ENCODE measurements at places on chromosomes 3 and 15. TPM values are rescaled to one million over a fixed set of nuclear protein-coding genes. Genes with fewer than 3 reads are reported as not detected.

Gene GOLGA8Q
- 2.4 TPM for polyA plus RNA-seq

Gene FAM81A
- polyA plus RNA-seq = 0.67 TPM

Gene PLA2G4E
- polyA plus RNA-seq = 2.3 TPM

- no peak for DNase-seq
Measured at GRCh38 chr3:196634829-196635228, 4.7 kb upstream of the NRROS start.

DNA sequence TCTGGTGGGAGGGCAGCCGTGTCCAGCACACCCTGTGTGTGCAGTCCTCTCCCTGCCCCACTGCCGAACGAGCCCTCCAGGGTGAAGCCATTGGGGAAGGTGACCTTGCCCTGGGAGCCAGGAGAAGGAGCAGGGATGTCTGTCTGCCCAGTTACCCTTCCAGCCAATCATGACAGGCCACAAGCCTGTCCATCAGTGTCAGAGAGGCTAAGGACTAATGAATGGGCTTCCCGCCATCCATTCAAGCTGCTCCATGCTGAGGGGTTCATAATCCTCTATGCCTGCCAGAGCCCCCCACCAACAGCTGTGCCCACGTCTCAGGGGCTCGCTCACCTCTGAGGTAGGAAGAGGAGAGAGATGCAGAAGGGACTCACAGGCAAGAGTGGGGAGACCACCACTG is 15.2 kb downstream of the ALS2CL start:
- DNase-seq = no peak

GRCh38 chr3:64011685-64012084 is 11.6 kb downstream of the PSMD6 start:
- no peak for DNase-seq

DNA sequence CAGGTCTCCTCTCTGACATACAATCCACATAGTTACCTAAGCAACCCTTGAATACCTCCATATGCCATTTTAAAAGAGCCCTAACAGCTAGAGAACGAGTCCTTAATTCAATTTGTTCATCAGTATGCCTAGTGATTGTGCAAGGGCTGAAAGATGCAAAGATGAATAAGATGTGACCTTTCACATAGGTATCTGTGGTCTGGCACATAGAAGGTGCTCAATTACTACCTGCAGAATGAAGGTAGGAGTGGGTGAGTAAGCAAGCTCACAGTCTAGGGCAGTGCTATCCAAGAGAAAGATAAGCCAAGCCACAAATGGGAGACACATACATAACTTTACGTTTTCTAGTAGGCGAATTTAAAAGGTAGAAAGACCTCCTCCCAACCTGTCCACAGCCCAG is 157.9 kb downstream of the OSBPL10 start:
- no peak for DNase-seq

DNA sequence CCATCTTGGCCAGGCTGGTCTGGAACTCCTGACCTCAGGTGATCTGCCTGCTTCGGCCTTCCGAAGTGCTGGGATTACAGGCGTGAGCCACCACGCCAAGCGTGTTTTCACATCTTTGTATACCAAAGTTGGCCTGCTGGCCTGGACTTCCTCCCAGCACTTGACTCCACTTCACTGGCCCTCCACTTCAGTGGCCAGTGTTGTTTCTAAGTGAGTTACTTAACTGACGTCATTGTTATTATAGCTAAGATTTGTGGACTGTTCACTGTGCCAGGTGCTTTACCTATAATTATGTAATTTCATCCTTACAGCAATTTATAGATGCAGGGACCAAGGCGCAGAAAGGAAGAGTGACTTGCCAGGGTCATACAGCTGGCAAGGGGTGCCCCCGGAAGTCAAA is 52.0 kb downstream of the HRH1 start:
- no peak for DNase-seq

- DNase-seq = no peak
Measured at GRCh38 chr3:180690061-180690460, 10.8 kb upstream of the CCDC39 start.

DNA sequence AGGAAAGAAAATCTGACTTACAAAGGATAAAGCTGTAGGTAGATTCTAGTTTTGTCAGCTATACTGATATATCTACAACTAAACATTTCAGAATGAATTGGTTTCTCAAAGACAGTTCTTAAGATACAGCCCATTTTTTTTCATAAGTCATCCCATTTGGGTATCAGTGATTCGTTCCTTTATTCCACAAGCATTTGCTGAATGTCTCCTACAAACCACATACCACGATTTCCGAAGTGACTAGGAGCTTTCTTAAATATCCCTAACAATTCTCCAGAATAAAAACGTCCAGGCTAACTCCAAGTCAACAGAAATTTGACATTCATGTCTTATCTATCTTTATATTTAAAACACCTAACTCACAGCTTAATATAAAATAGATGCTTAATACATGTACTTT is 59.8 kb downstream of the TP53BP1 start:
- DNase-seq = no peak

- no peak for DNase-seq
Measured at GRCh38 chr3:23199649-23200048, 3.5 kb upstream of the UBE2E2 start.

- DNase-seq = no peak
Measured at GRCh38 chr3:45112939-45113338, 33.2 kb downstream of the CDCP1 start.

- no peak for DNase-seq
Measured at GRCh38 chr3:8775181-8775580, 5.8 kb upstream of the OXTR start.

DNA sequence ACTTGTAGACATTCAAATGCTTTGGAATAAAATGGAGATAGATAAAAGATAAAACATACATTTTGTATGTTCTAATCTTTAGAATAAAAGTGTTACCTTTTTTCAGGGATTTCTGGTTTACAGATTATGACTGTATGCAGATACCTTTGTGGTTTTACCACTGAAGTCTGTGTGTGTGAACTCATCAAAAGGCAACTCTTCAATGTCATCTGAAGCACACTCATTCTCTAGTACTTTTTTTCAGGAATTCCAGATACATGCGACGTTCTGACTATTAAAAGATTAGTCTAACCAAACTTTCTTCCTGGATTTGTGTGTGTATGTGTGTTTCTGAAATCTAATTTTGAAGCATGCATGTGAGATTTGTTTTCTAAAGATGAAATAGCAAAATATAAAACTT is 188.6 kb downstream of the NLGN1 start:
- no peak for DNase-seq

GRCh38 chr3:20810555-20810954 is 624.5 kb upstream of the SGO1 start:
- DNase-seq = peak; percentile 52

GRCh38 chr3:155880286-155880685 is 9.8 kb downstream of the GMPS start:
- DNase-seq = no peak

- DNase-seq = peak; percentile 27
Measured at GRCh38 chr3:195801251-195802183, 10.2 kb downstream of the MUC4 start.
